ENCODE measurements at places on chromosomes 16 and 17.
A peak's percentile ranks its signal among the peaks of the same experiment; 100 is the strongest.

- peak; percentile 61 for DNase-seq
These were observed 1.2 kb upstream of the CBX4 start for GRCh38 chr17:79840269-79840988.

DNA sequence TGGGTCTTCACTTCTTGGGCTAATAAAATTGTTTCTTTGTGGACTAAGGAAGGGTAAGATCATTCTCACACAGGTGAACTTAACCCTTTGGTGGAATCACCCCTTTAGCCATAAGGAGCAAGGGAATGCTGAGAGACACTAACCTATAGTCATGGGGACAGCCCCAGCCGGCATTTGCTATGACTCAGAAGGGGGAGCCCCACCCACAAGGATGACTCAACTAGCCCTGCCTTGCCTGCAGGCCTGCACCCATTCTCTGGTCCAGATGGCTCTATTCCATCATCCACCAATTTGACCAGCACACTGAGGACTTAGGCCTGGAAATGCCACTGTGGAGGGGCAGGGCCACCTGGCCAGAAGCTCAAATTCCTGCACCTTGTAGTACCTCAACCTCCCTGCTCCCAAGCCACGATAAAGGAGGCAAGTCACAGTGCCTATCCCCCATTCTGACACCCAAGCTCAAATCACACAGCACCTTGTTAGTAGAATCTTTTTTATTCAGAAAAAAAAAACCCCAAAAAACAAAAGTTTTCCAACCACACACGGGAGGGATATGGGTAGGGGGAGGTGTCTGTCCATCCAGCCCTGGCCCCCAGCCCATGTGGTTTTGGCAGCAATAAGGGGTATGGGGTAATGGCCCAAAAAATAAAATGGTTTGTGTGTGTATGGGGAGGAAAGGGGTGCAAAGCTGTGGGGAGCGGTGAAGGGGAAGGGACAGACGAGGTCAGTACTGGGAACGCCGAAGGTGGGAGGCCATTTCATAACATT lies 3.0 kb downstream of the PFN1 start:
- peak; percentile 64 for DNase-seq

DNA sequence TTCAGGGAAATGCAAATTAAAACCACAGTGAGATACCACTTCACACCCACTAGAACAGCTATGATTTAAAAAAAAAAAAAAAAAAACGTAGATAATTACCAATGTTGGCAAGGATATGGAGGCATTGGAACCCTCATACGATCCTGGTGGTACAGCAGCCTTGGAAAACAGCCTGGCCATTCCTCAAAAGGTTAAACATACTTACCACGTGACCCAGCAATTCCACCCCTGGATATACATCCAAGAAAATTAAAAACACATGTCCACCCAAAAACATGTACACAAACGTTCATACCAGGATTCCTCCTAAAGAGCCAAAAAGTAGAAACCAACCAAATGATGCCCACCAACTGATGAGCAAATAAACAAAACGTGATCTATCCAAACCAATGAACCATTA lies 68.1 kb downstream of the GAS7 start:
- no peak for DNase-seq

DNA sequence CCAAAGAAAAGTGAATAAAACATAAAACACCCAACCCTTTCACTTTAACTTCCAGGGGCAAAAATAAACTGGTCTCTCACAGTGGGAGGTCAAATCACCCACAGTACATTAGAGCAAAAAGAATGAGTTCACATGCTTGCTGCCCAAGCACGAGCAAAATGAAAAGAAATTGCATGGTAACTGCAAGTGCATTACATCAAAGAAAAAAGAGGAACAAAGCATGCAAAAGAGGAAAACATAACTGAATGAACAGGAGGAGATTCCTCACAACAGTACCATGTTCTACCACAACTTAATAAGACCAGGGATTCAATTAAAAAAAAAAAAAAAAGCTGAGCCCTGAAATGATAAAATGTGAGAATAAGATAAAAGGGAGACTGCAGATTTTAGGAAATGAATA lies 12.3 kb downstream of the DNAH2 start:
- no peak for DNase-seq

DNA sequence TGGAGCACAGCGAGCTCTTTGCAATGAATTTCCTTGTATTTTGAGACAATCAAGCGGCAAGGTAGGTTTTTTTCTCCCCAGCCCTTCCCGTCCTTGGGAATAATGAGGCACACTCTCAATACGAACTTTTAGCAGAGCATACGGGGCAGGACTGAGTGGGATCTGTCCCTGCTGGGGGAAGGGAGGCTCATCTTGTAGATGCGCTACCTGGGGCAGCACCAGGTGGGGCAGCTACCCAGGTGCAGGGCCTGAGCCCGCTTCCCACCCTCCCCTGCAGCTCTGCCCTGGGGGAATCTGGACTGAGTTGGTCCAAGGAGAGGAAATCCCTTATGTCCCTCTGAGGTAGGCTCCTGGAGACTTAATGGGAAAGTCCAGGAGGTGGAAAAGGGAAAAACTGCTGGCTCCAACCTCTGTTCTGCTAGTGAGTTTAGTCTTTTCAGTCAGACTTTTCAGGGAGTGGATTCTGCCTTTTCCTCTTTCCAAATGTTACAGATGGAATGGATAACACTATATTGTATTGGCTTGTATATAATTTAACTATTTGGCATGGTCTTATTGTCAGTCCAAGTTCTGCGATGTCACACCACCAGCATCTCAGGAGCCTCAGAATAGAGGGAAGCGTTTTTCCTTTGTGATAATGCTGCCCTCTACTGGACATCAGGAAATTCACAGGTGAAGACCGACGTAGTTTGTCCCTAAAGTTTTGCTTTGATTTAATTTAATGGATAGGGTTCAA lies 9.6 kb upstream of the CES1 start:
- DNase-seq = no peak

DNA sequence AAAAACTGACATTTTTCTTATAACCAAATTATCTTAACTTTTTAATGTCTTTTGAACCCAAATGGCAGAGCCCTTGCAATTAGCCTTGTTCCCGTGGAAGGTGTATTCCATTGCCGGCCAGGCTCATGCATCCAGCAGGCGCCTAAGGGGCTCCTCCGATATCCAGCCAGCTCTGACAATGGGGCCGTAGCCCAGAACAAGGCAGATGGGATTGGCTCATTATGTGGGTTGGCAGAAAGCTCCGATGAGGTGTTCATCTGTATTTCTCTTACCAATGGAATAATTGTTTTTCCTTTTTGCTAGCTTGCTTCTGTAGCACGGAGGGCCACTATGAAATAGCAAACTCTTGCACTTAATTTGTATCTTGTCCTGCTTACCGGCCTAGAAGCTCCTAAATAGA lies 208.2 kb upstream of the CHMP6 start:
- no peak for DNase-seq

DNA sequence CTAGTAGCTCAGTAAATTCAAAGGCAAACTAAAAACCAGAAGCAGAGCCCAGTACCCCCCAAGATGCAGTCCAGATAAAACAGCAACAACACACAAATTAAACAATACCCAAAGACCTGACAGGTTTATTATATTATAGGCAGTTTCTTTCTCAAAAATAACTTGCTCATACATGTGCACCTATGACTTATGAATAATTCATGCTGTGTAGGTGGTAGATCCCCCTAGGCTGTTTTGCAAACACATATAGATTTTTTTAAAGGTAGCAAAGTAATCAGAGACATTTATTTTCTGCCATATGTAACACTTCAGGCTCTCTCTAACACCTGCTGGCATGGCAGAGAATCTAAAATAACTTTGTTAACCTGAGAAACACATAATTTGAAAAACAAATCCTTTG lies 27.2 kb downstream of the CACNG1 start:
- no peak for DNase-seq

DNA sequence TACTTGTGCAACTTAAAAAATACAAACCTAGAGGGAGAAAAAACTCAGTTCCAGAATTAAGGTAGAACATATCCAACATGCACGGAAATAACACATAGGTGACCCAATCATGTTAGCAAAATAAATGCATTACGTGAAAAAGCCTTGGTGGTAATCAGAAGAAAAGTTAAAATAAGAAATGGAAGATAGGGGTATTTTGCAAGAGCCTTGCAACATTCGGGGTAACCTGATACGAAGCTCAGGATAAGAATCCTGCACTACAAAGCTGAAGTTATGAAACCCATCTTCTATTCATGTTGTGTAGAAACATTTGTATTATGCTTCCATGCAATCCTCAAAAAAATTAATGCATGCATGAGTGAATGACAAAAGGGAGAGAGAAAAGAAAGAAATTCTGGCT lies 33.1 kb downstream of the CHCT1 start:
- no peak for DNase-seq

- DNase-seq = no peak
These were observed 22.7 kb downstream of the HS3ST3B1 start for GRCh38 chr17:14323522-14323981.

GRCh38 chr17:83024218-83024971 lies 55.0 kb upstream of the METRNL start:
- DNase-seq = peak; percentile 32

GRCh38 chr17:42422958-42423712 lies at the start of gene CAVIN1:
Gene CAVIN1, minus strand, starts transcription at chr17:42423256. Its CDS starts 159 bp downstream, at chr17:42423097.
- no peak for DNase-seq

DNA sequence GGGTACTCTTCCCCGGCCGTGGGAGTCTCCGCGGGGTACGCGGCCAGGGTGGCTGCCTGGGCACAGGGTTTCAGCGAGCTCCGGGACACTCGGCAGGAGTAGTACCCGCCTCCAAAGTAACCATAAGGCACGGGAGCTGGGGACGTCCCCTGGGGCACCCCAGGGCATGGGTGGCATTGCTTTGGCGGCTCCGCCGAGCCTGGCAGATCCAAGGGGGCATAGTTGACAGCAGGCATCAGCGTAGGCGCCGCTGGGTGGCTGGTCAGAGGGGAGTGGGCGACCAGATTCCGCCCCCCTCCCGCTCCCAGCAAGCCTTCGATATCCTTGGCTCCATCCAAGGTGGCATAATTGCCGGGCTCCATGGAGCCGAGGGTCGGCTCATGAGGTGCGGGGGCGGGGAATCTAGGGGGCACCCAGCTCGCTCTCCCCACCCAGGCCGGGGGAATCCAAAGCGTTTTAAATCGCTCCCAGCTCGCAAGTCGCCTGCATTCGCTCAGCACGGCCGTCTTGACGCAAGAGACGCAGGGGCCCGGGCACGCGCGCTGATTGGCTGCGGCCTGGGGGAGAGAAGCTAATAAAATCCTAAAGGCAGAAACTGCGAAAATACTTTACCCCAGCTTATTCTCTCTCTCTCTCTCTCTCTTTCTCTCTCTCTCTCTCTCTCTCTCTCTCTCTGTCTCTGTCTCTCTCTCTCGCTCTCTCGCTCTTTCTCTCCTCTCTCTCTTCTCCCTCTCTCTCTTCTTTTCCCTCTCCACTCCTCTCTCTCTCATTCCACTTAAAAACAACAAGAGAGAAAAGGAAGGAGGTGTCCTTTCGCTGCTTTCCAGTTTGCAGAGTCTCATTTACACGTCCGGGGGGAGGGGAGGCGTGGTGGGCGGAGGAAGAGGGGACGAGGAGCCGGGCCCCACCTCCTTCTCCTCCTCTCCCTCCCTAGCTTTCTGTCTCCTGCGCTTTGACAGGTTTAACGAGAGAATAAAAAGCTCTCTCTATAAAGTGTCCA lies at the start of gene HOXB13:
Gene HOXB13 (minus strand): TSS at position 519 of the 1,000 bp plus-strand sequence. CDS start 157 bp downstream, at position 362.
- DNase-seq = peak; percentile 66

- no peak for DNase-seq
These were observed 19.9 kb downstream of the GINS2 start for GRCh38 chr16:85668676-85669424.

- DNase-seq = no peak
These were observed 207.6 kb downstream of the MRTFB start for GRCh38 chr16:14278749-14279148.

DNA sequence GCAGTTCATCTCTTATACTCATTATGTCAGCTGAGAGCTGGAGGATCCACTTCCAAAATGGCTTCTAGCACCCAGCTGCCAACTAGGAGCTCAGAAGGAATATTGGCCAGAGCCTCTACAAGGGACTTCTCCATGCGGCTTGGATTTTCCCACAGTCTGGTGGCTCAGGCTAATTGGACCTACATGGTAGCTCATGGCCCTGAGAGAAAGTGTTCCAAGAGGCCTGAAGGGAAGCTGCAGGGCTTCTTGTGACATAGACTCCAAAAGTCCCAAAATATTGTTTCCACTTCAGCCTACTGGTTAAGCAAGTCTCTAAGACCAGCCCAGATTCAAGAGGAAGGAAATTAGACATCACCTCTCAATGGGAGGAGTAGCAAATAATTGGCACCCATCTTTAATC lies 6.8 kb downstream of the NOG start:
- DNase-seq = no peak

- no peak for DNase-seq
These were observed 24.9 kb downstream of the USP31 start for GRCh38 chr16:23124315-23124714.

DNA sequence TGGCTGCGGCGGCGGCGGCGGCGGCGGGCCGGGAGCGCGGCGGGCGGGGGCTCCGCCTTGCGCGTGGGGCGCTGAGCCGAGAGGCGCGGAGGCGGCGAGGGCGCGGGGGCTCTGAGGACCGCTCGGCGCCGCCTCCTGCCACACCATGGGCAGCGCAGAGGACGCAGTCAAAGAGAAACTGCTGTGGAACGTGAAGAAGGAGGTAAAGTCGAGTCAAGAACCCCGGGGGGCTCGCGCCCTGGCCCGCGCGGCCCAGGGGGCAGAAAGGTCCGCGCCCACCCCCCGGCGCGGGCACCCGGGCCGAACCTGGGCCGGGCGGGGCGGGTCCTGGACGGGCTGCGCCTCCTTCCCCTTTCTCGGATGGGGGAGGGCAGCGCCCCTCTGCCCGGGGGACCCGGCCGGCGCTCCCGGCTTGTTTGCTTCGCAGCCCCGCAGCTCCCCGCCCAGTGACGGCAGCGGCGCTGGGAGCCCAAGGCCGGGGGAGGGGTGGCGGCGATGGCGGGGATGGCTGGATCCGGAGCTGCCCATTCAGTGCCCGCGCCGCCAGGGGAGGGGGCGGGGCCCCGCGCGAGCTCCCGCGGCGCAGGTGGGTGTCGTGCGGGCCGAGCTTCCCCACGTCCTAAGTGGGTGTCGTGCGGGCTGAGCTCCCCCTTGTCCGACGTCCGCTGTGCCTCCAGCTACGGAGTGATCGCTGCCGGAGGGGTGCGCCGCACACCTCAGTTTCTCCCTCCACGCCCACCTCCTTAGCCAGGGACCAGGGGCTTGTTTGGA lies 428 bp downstream of the SGSM2 start:
- DNase-seq = peak; percentile 63

DNA sequence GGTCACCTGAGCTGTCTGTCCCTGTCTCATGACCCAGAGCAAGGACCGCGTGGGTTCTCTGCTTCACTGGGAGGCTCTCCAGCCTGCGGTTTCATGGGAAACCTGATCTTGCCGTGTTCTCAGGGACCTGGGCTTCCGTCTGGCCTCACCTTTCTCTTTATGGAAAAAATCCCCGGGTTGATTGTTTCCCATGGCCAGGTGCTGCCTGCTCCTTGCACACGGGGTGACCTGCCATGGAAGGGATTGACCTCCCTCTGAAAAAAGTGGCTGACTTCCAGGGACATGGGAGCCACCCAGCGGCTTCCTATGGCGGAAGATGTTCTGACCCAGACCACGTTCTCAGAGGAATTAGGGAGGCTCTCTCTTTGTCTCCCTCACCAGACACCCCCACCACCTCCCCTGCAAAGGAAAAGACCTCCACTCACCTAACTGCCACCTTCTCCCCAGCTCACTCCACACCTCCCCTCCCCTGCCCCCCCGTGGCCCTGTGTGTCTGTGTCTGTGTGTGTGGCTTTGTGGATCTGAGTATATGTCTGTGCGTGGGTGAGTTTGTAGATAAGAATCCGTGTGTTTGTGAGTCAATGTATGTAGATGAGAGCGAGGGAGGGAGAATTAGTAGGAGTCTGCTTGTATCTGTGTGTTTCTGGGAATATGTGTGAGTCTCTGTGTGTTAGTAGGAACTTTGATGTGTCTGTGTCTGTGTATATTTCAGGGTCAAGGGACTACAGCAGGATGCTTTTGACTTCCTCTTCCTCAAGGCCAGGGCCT lies 154.6 kb downstream of the NTN1 start:
- DNase-seq = no peak

GRCh38 chr17:1703063-1703462 lies 7.1 kb downstream of the TLCD2 start:
- no peak for DNase-seq

Data from CD8-positive, alpha-beta T cell (primary cell).